MCF 10A (cell line): ENCODE measurements at places on chromosomes 16 and 17. TPM values are rescaled to one million over a fixed set of nuclear protein-coding genes. Genes with fewer than 3 reads are reported as not detected.

The ODAD4 gene
- 0.96 and 1.3 TPM in 2 replicates for total RNA-seq

The KREMEN2 gene
- 0.42 TPM in 1 of 2 replicates, not detected in the other for total RNA-seq

The ZNF385C gene
- total RNA-seq, result 0.26 and 0.44 TPM in 2 replicates

The NT5C gene
- 105 and 113 TPM in 2 replicates for total RNA-seq

The CD300LF gene
- not detected in 2 replicates for total RNA-seq

The SPAG9 gene
- total RNA-seq, result 78.5 and 93.9 TPM in 2 replicates

The GPR179 gene
- total RNA-seq, result 0.09 and 0.37 TPM in 2 replicates

- H3K36me3 ChIP-seq, result no peaks in the 10 kb centered on the region
- peaks cover 2% of the 10 kb centered on the region for H3K27me3 ChIP-seq
- H3K27ac ChIP-seq, result no peak overlapping the region
- DNase-seq, result no peak
- H3K4me3 ChIP-seq, result no peak overlapping the region
Measured at GRCh38 chr16:10835281-10835931, 16.8 kb upstream of the TVP23A start.

DNA sequence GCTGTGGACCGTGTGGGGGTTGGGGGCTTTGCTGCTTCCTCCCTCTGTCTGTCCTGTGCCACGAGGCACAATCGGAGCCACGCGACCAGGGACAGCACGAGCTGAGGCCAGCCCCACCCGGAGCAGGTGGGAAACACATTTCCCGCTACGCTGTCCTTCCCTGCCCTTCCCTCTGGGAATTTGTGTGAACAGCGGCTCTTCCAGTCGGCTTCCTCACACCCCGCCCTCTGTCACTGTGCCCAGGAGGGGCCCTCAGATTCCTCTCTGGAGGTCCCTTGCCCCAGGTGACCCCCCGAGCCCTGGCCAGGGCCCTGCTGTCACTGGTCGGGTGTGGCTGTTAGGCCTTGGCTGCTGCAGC lies 19.6 kb downstream of the SPIRE2 start:
- no peak overlapping the region for H3K4me3 ChIP-seq
- H3K27ac ChIP-seq, result no peak overlapping the region
- H3K36me3 ChIP-seq, result peaks cover 5% of the 10 kb centered on the region
- no peak for DNase-seq
- no peaks in the 10 kb centered on the region for H3K4me1 ChIP-seq
- no peaks in the 10 kb centered on the region for H3K27me3 ChIP-seq

DNA sequence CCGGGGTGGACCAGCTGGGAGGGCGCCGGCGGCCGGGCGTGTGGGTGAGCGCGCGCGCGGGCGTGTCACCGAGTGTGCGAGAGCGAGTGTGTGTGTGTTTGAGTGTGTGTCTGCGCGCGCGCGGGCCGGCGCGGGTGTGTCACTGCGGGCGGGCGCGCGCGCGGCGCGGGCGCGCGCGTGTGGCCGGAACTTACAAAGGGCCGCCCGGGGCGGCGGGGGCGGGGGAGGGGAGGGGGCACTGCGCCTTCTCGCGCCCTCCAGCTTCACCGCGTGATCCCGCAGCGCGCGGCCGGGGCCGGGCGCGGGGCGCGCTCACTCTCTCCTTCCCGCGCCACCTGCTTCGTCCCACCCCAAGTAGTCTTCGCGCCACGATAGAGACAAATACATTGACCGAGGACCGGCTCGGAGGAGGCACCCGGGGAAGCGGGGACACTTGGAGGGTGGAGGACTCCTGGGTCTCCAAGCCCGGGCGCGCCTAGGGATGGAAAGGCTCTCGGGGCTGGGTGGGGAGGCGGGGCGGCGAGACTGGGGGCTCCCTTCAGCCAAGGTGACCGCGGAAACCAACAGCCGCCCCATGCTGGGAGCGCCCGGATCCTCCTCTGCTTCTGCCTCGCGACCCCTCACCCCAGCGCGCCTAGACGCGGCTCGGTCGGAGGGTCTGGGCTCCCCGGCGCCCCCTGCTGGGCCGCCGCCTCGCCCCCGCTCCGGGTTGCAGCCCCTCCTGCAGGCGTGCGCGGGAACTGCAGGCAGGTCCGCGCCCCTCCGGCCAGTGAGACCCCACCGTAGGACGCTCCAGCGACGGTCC lies at the start of gene SRCIN1:
SRCIN1 (minus strand) TSS at position 112 of the 805 bp plus-strand sequence. CDS start 247 bp downstream, outside the sequence.
- H3K27me3 ChIP-seq, result peaks cover 40% of the 10 kb centered on the region
- H3K4me3 ChIP-seq, result peak within 1 kb of the TSS; percentile 66
- no peaks in the 10 kb centered on the region for H3K4me1 ChIP-seq
- no peaks in the 10 kb centered on the region for H3K36me3 ChIP-seq
- DNase-seq, result peak; percentile 29

DNA sequence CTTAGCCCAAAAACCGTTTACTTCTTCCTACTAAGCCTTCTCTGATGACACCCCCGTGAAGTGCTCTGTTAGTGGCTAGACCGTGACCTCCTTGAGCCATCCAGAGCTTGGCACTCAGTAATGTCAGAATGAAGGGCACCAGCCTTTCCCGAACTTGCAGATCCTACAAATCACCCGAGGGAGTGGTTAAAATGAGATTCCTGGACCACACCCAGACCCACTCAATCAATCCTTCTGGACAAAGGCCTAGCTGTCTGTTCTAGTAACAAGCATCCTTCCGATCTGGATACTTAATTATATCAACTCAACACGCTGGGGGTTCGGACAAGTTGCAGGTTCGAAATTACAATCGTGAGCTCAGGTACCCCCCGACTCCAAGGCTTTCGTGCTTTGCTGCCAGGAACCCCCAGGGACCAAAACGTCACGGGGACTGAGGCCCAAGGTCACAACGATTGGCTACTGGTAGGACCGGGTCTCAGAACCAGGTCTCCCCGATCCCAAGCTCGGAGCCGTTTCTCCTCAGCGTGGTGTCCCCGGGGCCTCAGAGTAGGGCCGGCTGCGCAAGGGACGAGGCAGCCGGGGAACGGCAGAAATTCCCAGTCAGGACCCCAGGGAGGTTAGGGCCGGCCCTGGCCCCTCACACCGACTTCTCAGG lies 527 bp downstream of the CIAPIN1 start:
- H3K27me3 ChIP-seq, result no peaks in the 10 kb centered on the region
- peak; percentile 38 for DNase-seq
- peak overlapping the region; percentile 97 for H3K27ac ChIP-seq
- H3K36me3 ChIP-seq, result peaks cover 27% of the 10 kb centered on the region

GRCh38 chr16:14289692-14290340 lies 218.7 kb downstream of the MRTFB start:
- H3K27ac ChIP-seq, result no peak overlapping the region
- peak; percentile 40 for DNase-seq
- no peaks in the 10 kb centered on the region for H3K4me1 ChIP-seq
- peaks cover 14% of the 10 kb centered on the region for H3K36me3 ChIP-seq
- no peaks in the 10 kb centered on the region for H3K27me3 ChIP-seq
- H3K4me3 ChIP-seq, result no peak overlapping the region

GRCh38 chr16:4412159-4412558 lies 4.2 kb downstream of the CORO7 start:
- H3K4me3 ChIP-seq, result no peak overlapping the region
- peaks cover 10% of the 10 kb centered on the region for H3K36me3 ChIP-seq
- peaks cover 27% of the 10 kb centered on the region for H3K4me1 ChIP-seq
- no peak for DNase-seq

DNA sequence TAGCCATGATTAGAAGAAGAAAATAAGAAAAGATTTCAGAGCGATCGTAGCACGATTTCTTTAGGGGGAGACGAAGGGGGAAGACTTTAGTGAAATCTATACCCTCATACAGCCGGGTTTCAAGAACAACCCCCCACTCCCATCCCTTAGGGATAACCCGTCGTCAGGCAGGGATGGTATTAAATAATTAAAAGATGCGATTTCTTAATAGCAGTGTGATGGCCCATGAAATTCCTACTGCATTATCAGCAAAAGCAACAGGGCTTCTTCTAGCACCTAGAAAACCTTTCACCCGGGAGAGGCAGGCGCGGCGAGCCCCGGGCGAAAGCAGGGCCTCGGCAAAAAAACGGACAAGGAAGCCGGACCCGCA lies 1.4 kb downstream of the CDH11 start:
- peaks cover 12% of the 10 kb centered on the region for H3K27me3 ChIP-seq
- no peak overlapping the region for H3K4me3 ChIP-seq
- no peaks in the 10 kb centered on the region for H3K36me3 ChIP-seq
- DNase-seq, result no peak
- no peak overlapping the region for H3K27ac ChIP-seq
- H3K4me1 ChIP-seq, result peaks cover 10% of the 10 kb centered on the region

DNA sequence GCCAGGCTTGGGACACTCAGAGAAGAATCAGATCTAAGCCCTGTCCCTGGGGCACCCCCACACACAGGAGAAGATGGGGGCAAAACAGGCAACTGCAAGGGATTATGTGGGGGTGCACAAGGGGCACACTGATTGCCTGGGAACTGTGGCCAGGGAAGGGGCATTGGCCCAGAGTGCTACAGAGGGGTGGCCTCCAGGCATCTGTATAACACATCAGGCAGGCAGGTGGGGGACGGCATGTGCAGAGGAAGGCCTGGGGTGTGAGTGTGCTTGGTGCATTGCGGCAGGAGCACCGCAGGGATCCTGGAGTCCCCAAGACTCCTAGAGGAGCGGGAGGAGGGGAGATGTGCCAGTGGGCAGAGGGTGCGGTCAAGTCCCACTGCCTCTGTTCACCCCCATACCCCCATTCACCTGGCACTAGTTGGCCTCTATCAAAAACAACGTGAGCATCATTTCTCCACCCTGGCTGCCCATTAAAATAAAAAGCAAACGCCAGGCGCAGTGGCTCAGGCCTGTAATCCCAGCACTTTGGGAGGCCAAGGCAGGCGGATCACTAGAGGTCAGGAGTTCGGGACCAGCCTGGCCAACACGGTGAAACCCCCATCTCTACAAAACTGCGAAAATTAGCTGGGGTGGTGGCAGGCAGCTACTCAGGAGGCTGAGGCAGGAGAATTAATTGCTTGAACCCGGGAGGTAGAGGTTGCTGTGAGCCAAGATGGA lies 41.5 kb downstream of the C16orf82 start:
- no peak overlapping the region for H3K27ac ChIP-seq
- peaks cover 7% of the 10 kb centered on the region for H3K36me3 ChIP-seq

GRCh38 chr17:27306276-27306835 lies 12.4 kb downstream of the WSB1 start:
- H3K36me3 ChIP-seq, result peaks cover 89% of the 10 kb centered on the region
- peaks cover 14% of the 10 kb centered on the region for H3K4me1 ChIP-seq
- no peaks in the 10 kb centered on the region for H3K27me3 ChIP-seq
- H3K27ac ChIP-seq, result no peak overlapping the region
- H3K4me3 ChIP-seq, result no peak overlapping the region

- H3K4me1 ChIP-seq, result no peaks in the 10 kb centered on the region
- H3K27me3 ChIP-seq, result peaks cover 63% of the 10 kb centered on the region
- H3K36me3 ChIP-seq, result no peaks in the 10 kb centered on the region
- no peak overlapping the region for H3K27ac ChIP-seq
Measured at GRCh38 chr17:17364338-17364667, 61.1 kb downstream of the NT5M start.

- DNase-seq, result no peak
- H3K27me3 ChIP-seq, result no peaks in the 10 kb centered on the region
- H3K36me3 ChIP-seq, result no peaks in the 10 kb centered on the region
- peaks cover 42% of the 10 kb centered on the region for H3K4me1 ChIP-seq
Measured at GRCh38 chr17:64336760-64337413, 53.8 kb downstream of the PECAM1 start.

- no peaks in the 10 kb centered on the region for H3K27me3 ChIP-seq
- DNase-seq, result no peak
- no peak overlapping the region for H3K4me3 ChIP-seq
- H3K36me3 ChIP-seq, result no peaks in the 10 kb centered on the region
Measured at GRCh38 chr16:64365448-64365931, 756.4 kb downstream of the CDH11 start.

GRCh38 chr17:57106836-57107497 lies 21.9 kb downstream of the AKAP1 start:
- no peak overlapping the region for H3K4me3 ChIP-seq
- peaks cover 28% of the 10 kb centered on the region for H3K4me1 ChIP-seq
- peaks cover 12% of the 10 kb centered on the region for H3K36me3 ChIP-seq
- H3K27me3 ChIP-seq, result no peaks in the 10 kb centered on the region

GRCh38 chr17:3800362-3801271 lies at the start of gene ITGAE:
Gene ITGAE, minus strand, starts transcription at chr17:3801188. Its CDS starts 44 bp downstream, at chr17:3801144.
- peaks cover 7% of the 10 kb centered on the region for H3K36me3 ChIP-seq
- DNase-seq, result no peak
- H3K4me1 ChIP-seq, result no peaks in the 10 kb centered on the region
- H3K27ac ChIP-seq, result peak within 1 kb of the TSS; percentile 64
